Epithelial cell of proximal tubule (primary cell): ENCODE measurements at places on chromosomes 12 and 14. TPM values are rescaled to one million over a fixed set of nuclear protein-coding genes. Genes with fewer than 3 reads are reported as not detected.

DNA sequence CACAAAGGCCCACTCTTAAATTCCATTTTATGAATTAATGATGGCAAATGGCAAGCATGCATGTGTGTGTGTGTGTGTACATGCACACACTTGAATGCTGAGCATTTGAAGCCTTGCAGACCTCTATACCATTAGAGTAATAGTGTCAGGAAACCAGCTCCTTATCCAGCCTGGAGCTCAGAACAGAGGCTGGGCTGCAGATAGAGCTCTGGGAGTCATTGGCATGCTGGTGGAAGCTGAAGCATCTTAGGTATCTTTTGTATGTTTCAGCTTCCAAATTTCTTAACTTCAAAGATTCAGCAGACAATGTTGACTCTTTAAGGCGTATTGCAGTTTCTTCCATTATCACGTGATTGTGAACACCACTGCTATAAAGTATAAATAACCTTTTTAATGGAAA lies 192.9 kb upstream of the ARHGAP5 start:
- no peak for DNase-seq

- DNase-seq: no peak
Measured at GRCh38 chr14:93857500-93858283, 69.4 kb upstream of the PRIMA1 start.

DNA sequence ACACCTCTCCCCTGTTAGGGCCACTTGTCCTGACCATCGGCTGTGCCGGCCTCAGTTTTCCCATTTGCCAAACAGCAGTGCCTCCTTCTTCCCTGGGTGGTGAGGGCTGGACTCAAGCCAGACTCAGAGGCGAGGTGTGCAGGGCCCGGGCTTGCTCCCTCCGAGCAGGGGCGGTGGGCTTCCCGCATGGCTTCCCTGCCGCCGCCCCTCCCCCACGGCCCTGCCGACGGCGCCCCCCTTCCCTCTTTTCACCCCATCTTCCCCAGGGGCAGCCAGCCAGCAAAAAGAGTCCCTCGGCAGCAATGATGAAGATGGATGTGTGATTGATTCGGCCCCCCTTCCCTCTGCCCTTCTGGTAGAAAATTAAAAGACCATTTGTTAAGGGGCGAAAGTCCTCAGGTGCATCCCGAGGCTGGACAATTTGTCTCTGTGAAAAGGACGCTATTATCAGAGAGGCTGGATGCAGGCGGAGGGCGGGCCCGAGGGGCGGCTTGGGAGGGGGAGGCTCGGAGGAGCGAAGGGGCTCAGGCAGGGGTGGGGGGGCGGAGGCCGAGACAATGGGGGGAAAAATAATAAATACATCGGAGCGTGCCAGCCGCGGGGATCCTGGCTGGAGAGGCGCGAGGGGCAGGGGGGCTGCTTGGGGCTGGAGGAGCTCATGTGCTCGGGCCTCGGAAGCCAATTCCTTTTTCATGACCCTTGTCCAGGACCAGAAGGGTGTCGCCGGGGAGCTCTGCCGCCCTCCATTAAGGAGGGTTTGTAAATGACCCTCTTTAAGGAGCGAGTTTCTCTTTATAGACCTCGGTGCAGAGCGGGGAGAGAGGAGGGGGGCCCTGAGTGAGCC lies 48.0 kb upstream of the LHX5 start:
- no peak for DNase-seq

KRT6C gene
- total RNA-seq: not detected in 2 replicates

DNA sequence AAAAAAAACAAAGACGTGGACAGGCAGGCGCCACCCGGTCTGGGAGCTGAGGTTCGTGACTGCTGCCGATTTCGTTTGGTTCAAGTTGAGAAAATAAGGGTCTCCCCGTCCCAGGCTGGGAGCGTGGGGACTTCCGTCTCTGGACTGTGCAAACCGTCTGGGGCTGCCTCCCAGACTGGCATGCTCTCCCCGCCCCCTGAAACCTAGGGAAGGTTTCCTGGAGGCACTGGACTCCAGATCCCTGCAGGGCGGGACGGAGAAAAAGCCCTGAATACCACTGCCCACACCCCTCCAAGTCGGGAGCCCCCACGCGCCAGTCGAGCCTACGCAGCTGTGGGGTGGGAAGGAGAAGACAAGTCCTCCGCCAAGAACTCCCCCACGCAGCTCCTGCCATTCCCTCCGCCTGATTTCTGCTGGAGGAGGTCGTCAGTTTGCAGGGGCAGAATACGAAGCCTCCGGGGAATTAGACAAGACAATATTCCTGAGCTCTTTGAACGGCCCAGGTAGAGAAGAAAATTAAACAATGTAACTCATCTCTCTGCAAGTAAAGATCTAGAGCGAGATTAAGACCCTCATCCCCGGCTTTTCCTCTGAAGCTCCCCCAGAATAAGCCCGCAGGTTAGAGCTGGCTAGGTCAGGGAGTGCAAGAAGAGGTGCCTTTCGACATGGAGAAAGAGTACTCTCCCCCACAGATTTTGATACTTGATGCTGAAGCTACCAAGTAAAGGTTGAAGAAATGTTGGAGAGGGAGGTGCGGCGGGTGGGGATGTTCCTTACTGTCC lies 10.4 kb upstream of the HOXC13 start:
- no peak for DNase-seq

DNA sequence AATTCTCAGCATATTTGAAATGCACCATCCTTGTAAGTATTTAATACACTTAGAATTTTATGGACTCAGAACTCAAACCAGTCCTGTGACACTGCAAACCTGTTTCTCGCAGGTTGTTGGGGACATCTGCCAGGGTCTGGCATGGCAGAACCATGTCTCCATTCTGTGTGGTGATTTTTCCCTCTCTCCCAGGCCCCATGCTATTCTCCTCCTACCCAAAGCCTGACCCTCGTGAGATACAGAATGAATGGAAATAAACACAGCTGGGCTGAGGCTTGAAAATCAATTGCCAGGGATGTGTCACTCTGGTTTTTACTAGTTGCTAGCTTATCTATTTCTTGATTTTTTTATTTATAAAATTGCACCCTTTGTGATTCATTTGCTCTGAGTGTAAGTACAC lies 19.8 kb downstream of the TPH2 start:
- DNase-seq: no peak

DNA sequence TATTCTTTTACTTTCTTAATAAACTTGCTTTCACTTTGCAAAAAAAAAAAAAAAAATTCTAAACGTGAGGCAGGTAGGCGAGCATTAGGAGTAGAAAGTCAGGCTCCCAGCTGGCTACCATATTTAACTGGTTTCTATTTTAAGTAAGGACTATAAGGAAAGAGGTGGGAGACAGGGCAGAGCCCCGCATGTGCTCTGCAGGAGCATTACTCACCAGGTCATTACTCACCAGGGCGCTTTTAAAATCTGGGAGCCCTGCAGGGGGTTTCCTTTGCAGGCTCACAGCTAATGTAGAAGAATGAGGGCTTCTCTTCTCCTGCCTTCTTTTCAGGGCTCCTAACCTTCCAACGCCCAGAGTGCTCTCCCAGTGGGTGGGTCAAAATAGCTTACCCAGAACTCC lies 14.0 kb upstream of the DPF3 start:
- no peak for DNase-seq

DNA sequence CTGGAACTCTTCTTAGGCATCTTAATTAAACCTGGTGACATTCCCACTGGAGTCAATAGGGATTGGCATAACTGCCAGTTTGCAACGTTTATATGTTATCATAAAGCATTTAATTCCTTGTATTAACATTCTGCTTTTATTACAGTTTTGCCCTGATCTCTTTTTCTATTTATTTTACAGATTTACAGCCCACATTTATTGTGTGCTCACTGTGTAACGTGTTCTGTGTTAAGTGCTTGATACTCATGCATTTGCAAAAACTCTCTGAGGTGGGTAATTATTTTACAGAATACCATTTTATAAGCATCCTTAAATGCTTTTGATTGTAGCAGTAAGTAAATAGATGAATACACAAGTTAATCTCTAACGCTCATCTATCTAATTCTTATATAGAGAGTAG lies 341.5 kb upstream of the FAR2 start:
- DNase-seq: no peak

DNA sequence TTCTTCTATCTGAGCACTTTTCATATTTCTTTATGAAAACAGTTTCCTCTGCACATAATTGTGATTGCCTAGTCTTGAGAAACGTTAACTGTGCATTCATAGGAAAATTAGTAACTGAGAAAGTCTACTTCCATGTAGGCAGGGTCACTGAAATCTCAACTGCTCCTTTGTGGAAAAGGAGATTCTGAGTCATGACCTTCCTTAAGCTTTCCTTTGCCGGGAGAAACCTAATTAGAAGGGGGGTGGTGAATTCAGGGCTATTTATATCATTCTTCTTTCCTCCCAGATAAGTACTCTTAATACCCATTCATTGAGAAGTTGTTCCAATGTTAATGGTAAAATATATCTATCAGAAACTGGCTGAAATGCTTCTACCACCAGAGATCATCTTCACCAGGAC lies 751.0 kb upstream of the TMEM132C start:
- no peak for DNase-seq

DNA sequence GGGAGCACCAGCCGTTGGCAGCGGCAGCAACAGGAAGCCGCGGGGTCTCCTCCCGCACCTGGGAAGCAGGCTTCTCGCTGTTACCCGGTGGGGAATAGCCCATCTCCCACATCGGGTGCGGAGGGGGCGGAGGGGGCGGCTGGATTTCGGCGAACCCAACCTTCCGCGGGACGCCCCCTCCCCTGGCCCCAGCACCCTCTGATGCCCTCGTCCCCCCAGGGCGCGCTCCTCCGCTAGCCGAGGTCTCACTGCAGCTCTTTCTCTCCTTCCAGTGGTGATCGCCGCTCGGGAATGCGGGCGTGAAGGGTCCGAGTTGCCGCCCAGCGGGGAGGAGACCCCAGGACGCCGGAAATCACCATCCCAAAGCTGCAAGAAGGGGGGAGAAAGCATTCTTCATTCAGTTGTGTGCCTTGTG lies 303 bp downstream of the SAMD4A start:
- no peak for DNase-seq
